ENCODE measurements at places on chromosomes 11 and 22. TPM values are rescaled to one million over a fixed set of nuclear protein-coding genes. Genes with fewer than 3 reads are reported as not detected.

The INSC gene
- total RNA-seq: not detected

The ZP1 gene
- total RNA-seq: 0.12 TPM

The OR4A5 gene
- total RNA-seq: not detected

The WEE1 gene
- 91.0 TPM for total RNA-seq

The SCUBE1 gene
- 2.1 TPM for total RNA-seq

The GAL gene
- total RNA-seq: 0.44 TPM

The GRK2 gene
- total RNA-seq: 41.4 TPM

The PHLDB1 gene
- 51.8 TPM for total RNA-seq

The MMP3 gene
- 2.8 TPM for total RNA-seq

DNA sequence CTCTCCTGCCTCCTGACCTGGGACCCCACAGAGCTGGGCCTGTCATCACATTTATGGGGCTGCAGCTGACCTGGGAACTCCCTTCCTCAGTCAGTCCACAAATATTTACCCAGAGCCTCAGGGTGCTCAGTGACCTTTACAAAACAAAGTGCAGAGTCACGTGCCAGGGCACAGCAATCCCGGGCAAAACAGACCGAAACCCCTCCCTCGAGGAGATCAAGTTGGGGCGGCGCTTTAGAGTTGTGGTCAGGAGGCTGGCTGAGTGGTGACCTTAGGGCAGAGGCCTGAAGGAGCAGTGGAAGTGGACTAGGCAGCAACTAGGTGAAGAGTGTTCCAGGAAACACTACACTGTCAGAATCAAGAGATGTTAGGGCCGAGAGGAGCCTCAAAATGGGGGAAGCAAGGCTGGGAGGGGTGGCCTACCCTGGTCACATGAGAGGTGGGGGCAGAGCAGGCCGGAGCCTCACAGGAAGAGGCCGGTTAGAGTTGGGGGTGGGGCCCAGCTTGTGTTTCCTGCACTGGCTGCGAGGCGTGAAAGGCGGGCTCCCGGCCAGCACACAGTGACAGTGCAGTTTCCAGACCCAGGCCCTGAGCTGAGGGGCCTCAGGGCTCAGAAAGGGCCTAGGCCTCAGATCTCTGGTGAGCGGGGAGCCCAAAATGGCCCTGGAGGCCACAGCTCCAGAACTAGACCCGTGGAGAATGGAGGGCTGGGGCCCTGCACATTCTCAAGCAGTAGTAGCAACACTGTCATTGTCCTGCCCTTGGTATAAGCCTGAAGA lies 3.7 kb upstream of the NEAT1 start:
- H3K4me1 ChIP-seq: peaks cover 48% of the 10 kb centered on the region
- peak overlapping the region; percentile 18 for H3K4me3 ChIP-seq
- H3K27me3 ChIP-seq: no peaks in the 10 kb centered on the region

- no peak overlapping the region for H3K4me3 ChIP-seq
- peak; percentile 63 for DNase-seq
- peak overlapping the region; percentile 77 for H3K27ac ChIP-seq
Observed at GRCh38 chr11:69295995-69296889, 2.3 kb downstream of the MYEOV start.

DNA sequence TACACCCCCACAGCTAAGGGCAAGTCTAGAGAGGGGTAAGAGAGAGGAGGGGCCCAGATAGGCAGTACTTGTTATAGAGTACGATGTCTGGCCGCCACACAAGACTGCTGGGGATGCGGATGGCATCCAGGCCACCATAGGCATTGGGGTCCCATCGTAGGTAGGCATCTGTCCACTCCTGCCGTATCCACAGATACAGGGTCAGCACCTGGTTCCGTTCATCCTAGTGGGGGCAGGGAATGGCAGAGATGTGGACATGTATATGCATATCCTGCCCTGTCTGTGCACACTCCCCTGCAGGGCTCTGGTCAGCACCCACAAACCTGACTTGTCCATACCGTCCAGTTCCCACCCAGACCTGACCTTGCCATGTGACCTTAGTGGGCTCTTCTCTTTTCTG lies 2.1 kb downstream of the CHRNA10 start:
- H3K4me1 ChIP-seq: no peaks in the 10 kb centered on the region
- no peak overlapping the region for H3K27ac ChIP-seq
- H3K27me3 ChIP-seq: no peaks in the 10 kb centered on the region
- no peak for DNase-seq
- H3K36me3 ChIP-seq: no peaks in the 10 kb centered on the region

DNA sequence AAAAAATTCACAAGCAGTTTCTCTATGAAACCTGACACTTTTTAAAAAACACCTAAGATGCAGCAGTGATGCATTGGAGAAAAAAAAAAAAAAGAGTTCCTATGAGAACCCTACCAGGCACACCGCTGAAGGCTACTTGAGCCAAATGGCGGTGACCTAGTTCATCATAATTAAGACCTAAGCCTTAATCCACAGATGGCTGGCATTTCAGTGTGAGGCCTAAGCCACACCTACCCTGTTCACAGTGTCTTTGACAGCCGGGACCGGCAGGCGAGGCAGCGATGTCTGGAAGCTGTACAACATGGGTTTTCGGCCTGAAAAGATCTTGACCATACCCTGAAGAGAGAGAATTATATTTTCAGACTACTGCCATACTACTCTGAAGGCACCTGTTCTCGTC lies 38.0 kb downstream of the CPT1A start:
- H3K4me1 ChIP-seq: no peaks in the 10 kb centered on the region
- DNase-seq: no peak
- no peaks in the 10 kb centered on the region for H3K36me3 ChIP-seq
- H3K27ac ChIP-seq: no peak overlapping the region
- H3K4me3 ChIP-seq: no peak overlapping the region

DNA sequence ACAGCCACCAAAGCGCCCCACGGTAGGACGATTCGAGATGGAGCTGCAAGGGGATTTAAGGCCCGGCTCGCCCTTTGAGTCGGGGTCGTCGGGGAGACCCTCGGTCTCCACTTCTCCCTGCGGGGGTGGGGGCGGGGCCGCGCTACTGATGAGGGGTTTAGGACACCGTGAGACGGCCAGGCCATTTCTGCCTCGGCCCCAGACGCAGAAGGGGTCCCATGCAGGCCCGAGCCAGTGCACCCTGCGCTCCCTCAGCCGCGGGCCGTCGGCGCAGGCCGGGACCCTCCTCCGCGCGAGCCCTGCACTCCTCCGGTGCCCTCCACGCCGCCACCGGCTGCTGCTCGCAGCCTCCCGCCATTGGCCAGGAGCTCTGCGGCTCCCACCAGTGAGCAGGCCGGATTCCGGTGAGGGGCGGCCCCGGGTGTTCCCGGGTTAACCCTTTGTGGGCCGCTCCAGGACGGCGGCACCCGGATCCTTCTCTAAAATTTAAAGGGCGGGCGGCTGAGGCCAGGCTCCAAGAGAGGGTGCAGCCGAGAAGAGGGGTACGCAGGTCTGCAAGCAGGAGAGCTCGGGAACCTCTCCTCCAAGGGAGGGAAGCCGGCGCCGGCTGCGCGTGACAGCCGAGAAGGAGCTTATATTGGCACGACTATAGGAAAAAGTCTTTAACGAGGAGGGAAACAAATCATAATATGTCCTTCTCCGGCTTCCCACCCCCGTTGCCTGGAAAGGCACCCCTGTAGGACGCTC lies 18.0 kb downstream of the CREB3L1 start:
- H3K27me3 ChIP-seq: no peaks in the 10 kb centered on the region
- DNase-seq: peak; percentile 91
- H3K4me1 ChIP-seq: peaks cover 43% of the 10 kb centered on the region
- H3K4me3 ChIP-seq: peak overlapping the region; percentile 34

- no peaks in the 10 kb centered on the region for H3K36me3 ChIP-seq
- H3K4me1 ChIP-seq: peaks cover 13% of the 10 kb centered on the region
- H3K27me3 ChIP-seq: no peaks in the 10 kb centered on the region
- no peak overlapping the region for H3K27ac ChIP-seq
- no peak overlapping the region for H3K4me3 ChIP-seq
Observed at GRCh38 chr11:1565904-1566247, 6.2 kb downstream of the DUSP8 start.

GRCh38 chr11:88175569-88176075 lies 379 bp upstream of the RAB38 start:
- no peaks in the 10 kb centered on the region for H3K27me3 ChIP-seq
- peaks cover 19% of the 10 kb centered on the region for H3K4me1 ChIP-seq
- H3K36me3 ChIP-seq: no peaks in the 10 kb centered on the region
- peak overlapping the region; percentile 46 for H3K4me3 ChIP-seq
- no peak for DNase-seq

DNA sequence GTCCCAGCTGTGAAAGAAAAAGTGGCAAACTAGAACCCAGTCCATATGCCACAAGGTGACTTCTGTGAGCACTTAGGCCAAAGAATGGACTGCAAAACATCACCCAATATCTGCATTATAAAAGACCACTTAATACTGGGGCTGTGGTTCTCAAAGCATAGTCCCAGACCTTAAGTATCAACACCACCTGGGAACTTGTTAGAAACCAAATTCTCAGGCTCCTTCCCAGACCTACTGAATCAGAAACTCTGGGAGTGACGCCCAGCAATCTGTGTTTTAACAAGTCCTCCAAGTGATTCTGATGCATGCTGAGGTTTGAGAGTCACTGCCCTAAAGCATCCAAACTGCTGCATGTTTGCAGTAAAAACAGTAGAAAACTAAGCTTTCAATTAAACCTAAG lies 81.3 kb downstream of the SERGEF start:
- H3K27ac ChIP-seq: no peak overlapping the region
- H3K36me3 ChIP-seq: no peaks in the 10 kb centered on the region
- H3K4me3 ChIP-seq: no peak overlapping the region
- no peaks in the 10 kb centered on the region for H3K27me3 ChIP-seq
- H3K4me1 ChIP-seq: no peaks in the 10 kb centered on the region

DNA sequence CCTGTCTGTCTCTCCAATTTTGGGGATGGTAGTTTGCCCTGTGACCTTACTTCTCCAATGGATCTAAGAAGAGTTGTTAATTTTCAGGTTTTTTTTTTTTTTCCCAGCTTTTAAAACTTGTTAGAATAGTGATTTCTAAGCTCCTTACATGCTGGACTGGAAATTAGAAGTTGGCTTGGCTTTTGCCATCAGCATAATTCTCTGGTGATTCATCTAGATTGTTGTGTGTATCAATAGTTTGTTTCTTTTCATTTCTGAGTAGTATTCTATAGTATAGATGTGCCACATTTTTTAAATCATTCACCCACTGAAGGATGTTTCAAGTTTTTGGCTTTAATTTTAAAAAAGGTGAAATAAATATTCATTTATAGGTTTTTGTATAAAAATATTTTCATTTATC lies 51.4 kb downstream of the ADAMTS15 start:
- H3K27ac ChIP-seq: no peak overlapping the region
- no peak overlapping the region for H3K4me3 ChIP-seq
- H3K36me3 ChIP-seq: no peaks in the 10 kb centered on the region

GRCh38 chr11:6271598-6271997 lies 12.0 kb downstream of the CCKBR start:
- no peaks in the 10 kb centered on the region for H3K4me1 ChIP-seq
- H3K27me3 ChIP-seq: no peaks in the 10 kb centered on the region
- no peaks in the 10 kb centered on the region for H3K36me3 ChIP-seq
- H3K4me3 ChIP-seq: no peak overlapping the region
- DNase-seq: no peak
- H3K27ac ChIP-seq: no peak overlapping the region

GRCh38 chr11:131867457-131868257 lies 497.2 kb downstream of the NTM start:
- H3K4me1 ChIP-seq: no peaks in the 10 kb centered on the region
- no peak overlapping the region for H3K4me3 ChIP-seq
- H3K27ac ChIP-seq: no peak overlapping the region
- H3K27me3 ChIP-seq: peaks cover 18% of the 10 kb centered on the region
- DNase-seq: peak; percentile 78

DNA sequence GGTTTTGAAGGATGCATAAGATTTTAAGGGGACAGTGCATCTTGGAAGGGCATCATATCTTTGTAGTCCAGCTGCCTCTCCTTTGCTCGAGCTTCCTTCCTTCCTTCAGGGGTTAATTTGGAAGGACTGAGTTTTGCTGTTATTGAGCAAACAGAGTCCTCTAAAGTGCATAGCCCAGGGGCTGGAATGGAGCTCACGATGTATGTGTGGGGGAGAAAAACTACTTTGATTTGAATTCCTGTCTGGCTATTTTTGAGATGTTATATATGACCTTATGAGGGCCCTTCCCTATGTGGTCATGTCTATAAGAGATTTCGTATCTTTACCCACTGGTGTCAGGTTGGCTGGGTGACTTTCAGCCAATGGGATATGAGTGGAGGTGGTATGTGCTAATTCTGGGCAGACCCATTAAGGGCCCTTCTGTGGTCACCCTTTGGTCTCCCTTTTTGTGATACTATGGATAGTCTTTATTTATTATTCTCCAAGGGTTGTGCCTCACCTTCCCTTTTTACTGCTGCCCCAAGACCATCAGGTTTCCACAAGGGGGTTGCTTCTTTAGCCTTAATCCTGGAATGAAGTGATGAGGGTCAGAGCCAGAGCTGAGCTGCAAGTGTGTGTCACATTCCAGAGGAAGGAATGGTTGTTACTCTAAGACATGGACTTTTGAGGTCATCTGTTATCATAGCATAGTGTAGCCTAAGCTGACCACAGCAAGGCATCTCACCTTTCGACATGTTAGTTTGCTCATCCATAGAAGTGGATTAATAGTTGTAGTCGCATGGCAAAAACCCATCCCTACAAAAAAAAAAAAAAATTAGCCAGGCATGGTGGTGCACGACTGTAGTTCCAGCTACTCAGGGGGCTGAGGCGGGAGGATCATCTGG lies 54.6 kb downstream of the LRRC74B start:
- no peaks in the 10 kb centered on the region for H3K27me3 ChIP-seq
- H3K36me3 ChIP-seq: no peaks in the 10 kb centered on the region
- no peak overlapping the region for H3K4me3 ChIP-seq
- no peak overlapping the region for H3K27ac ChIP-seq

GRCh38 chr11:1934335-1935155 lies 12.6 kb upstream of the MRPL23 start:
- H3K36me3 ChIP-seq: no peaks in the 10 kb centered on the region
- H3K27ac ChIP-seq: no peak overlapping the region
- H3K4me1 ChIP-seq: peaks cover 21% of the 10 kb centered on the region
- no peaks in the 10 kb centered on the region for H3K27me3 ChIP-seq
